ENCODE measurements at places on chromosomes 2 and 18.

GRCh38 chr2:9169349-9170107 is 37.1 kb upstream of the ASAP2 start:
- no peak for DNase-seq

- no peak for DNase-seq
Observed at GRCh38 chr2:143426296-143426695, 297.1 kb downstream of the ARHGAP15 start.

DNA sequence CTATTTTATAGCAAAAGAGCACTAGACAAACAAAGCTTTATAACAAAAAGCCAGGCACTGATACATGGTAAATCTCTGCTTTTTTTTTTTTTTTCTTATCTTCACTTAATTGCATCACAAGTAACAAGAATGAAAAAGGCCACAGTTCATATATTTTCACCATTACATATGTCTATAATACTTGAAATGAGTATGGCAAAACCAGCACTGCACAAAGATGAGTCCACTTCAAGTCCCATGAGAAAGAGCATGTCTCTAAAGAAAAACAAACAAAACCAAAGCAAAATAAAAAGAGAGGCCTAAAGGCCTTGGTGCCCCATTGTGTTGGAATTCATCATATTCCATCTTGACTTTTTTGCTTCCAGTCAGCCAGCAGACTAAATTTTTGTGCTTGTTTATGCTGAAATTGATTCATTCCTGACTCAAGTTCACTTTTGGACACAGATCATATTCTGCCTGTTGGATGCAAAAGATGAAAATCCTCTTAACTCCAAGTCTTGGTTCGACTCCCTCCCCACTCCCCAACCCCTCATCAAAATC is 264.9 kb upstream of the CCDC68 start:
- DNase-seq: no peak

GRCh38 chr2:84856787-84857186 is 24.1 kb downstream of the TRABD2A start:
- DNase-seq: no peak

DNA sequence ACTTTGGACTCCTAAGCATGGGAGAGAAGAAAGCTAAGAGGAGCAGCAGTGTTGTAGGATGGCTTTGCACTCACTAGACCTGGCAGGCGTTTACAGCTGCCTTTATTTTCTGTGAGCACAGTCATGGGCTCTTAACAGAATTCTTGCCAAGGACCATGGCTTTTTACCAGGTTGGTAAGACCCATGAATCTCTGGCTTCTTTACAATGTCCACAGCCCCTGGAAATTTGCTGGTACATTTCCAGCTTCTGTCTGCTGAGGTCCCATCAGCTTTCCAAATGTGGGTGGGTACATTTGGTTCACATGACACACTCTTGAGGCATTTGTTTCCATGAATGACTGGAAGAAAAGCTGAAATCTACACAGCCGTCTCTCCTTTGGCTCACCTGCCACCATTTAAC is 162.7 kb downstream of the PPP1R1C start:
- DNase-seq: no peak

DNA sequence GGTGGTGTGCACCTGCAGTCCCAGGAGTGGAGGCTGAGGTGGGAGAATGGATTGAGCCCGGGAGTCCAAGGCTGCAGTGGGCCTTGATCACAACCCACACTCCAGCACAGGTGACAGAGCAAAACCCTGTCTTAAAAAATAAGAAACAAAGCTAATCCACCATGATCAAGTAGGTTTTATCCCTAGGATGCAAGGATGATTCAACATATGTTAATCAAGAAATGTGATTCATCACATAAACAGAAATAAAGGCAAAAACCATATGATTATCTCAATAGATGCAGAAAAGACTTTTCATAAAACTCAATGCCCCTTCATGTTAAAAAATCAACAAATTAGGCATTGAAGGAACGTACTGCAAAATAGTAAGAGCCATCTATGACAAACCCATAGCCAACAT is 58.1 kb downstream of the CCBE1 start:
- no peak for DNase-seq

- no peak for DNase-seq
Observed at GRCh38 chr2:221096706-221097567, 475.2 kb downstream of the EPHA4 start.

DNA sequence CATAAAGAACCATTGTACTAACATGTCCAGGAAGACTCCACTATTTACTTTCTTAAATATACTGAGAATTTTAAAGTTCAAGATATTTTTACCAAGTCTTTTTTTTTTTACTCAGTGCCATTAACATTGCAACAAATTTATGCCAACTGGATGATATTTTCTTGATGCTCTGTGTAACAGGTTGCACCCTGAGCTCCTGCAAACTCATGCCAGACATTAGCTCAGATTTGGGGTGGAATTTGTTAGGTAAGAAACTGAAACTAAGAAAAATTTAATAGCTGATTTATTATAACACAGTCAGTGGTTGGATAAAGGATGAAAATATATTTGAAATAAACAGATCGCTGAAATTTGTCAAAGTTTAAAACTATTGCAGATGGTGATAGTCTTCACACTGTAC is 228.6 kb upstream of the SPHKAP start:
- DNase-seq: no peak

DNA sequence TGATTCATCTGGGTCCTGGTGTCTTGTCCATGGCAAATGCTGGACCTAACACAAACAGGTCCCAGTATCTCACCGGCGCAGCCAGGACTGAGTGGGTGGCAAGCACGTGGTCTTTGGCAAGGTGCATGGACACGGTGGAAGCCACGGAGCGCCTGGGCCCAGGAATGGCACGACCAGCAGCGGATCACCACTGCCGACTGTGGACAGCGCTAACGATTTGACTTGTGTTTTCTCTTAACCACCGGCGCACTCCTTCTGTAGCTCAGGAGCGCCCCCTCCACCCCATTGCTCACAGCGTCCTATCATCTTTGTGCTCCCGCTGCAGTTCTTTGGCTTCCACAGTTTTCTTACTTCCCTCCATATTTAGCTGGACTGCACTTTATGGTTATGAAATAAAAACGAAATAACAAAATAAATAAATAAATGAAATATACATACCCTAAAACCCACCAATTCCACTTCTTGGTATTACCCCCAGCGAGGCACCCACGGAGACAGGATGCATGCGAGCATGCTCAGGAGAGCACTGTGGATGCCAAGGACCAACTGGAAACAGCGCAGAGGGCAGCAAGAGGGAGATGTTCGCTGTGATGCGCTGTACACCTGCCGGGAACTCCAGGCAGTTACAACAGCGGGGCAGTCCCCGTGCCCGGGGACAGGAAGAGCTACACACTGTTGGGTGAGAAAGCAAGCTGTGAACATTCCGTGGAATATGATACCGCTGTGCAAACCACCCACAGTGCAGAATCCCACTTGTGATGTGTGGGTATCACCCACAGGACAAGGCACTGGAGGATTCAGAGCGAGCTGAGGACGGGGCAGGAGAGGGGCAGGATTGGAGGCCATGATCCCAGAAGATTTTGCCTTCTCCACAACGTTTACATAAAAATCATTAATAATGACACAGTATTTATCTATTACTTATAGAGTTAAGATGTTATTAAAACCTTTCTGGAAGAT is 7.0 kb upstream of the CIDEA start:
- DNase-seq: no peak

GRCh38 chr2:43300781-43301583 is 74.6 kb upstream of the ZFP36L2 start:
- no peak for DNase-seq

- DNase-seq: no peak
Observed at GRCh38 chr2:46548521-46549144, 69.3 kb downstream of the TMEM247 start.

- no peak for DNase-seq
Observed at GRCh38 chr2:182316950-182317349, 109.9 kb downstream of the PDE1A start.

DNA sequence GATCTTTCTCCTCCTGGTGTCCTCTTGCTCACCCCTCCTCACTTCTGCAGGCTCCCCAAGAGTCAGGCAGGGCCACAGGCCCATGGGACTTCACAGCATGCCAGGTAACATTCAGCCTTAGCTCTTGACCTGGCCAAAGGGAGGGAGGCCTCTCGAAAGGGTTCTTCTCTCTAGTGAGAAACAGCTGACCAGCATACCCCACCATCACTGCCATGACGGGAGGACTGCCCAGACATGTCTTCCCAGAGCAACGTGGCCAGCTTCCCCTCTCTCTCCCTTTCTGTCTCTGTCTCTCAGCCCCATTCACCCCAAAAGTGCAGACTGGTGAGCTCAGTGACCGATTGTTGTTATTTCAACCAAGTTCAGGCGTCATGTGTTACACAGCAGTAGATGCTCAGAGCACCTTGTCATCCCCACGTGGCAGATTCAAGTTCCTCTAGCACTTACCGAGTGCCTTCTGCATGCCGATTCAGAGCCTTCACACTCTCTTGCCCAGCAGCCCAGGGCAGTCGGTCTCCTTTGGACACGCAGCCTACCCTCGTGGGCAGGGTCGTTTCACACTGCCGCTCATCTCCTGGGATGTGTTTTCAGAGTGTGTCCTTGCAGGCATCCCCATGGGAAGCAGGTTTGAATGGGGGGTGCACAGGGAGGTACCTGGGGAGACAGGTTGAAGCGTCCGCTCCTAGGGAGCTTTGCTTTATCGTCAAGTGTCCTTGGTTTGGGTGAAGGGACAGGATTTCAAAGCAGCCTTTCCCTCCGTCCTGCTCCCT is 259.9 kb downstream of the NDUFA10 start:
- DNase-seq: no peak

GRCh38 chr2:207887500-207887899 is 117.8 kb upstream of the FZD5 start:
- no peak for DNase-seq

- DNase-seq: no peak
Observed at GRCh38 chr2:46339676-46340459, 42.7 kb downstream of the EPAS1 start.

DNA sequence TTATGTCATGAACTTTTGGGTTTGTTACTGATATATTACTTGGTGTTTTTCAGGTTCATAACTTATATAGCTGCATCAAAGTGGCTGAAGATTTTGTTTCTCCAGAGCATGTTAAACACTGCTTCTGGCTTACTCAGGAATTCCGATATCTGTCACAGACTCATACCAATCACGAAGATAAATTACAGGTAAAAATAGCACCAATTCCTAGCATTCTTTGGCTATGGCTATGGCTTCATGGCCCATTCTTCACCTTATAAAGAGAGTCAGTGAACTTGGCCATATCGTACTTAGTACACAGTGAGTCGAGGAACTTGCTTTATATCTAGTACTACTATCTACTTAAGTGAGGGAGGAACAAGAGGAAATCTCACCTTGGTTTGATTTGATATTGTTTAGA is 49.9 kb downstream of the KDM3A start:
- no peak for DNase-seq

DNA sequence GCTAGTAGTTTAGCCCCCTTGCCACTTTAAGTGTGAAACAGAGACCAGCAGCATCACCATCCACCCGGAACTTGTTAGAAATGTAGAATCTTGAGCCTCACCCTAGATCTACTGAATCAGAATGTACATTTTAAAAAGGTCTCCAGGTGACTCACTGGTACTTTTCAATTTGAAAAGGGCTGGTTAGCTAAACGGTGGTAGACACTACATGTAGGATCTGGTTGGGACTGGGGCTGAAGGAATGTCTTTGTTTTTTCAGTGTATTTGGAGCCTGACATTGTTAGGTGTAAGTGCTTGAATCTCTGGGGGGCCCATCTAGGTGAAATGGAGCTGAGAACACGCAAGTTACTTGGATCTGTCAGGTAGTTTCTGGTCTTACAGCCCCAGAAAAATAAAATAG is 44.0 kb upstream of the XPO1 start:
- DNase-seq: no peak

GRCh38 chr2:216495656-216496055 is 3.0 kb upstream of the RPL37A start:
- DNase-seq: no peak

- DNase-seq: no peak
Observed at GRCh38 chr18:40531051-40531450, 1424.0 kb upstream of the PIK3C3 start.

- DNase-seq: no peak
Observed at GRCh38 chr2:217757108-217757463, 245.7 kb downstream of the TNS1 start.
